Activated T-helper 1 cell treated with anti-CD3 and anti-CD28 coated beads, Interleukin-12 subunit alpha, Interleukin-12 subunit beta, Interleukin-2, Interleukin-4 antibody, amounts not matched to agents 30 ng/mL and 10 ng/mL and 1 ng/mL, durations not matched to agents 14 hours and 24 hours and 36 hours (primary cell): ENCODE measurements at places on chromosomes 5 and 9. TPM values are rescaled to one million over a fixed set of nuclear protein-coding genes. Genes with fewer than 3 reads are reported as not detected.

DNA sequence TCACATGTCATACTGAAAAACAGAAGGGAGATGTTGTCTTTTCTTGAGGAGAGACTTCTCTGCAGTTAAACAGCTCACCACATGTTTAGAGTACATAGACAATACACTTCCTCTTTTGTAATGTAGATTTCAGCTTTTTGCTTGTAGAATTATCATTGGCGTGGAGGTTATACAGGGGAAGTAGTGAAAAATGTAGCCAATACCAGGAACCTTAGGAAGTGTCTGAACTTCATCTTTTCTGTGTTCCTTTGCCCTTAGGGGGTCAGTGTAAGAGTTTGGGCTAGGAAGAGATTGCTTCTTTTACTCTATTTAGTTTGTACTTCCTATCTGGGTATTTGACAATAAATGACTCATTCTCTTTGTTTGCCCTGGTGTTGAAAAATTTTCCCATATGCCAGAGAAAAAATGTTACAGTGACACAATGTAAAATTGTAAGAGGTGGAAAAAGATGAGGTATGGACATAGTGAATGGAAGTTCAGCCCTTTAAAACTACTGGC is 21.0 kb upstream of the CDKN2B start:
- no peak for DNase-seq

DNA sequence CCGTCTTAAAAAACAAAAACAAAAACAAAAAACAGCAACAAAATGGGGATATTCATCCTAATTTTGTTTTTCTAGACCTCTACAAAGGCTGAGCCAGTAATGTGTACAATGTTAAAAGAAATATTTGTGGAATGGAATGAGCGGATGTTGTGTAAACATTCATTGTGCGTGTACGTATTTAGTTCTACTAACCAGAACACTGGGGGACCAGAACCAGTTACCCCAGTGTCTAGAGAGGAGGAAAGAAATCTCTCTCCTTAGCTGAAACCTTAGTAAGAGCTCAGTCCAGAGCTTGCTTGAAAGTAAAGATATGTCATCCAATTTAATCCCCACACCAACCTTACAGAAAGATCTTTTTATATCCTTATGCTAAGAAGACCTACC is 106.7 kb upstream of the CPEB4 start:
- no peak for DNase-seq

- DNase-seq, result no peak
Observed at GRCh38 chr5:180343831-180344695, 9.1 kb downstream of the GFPT2 start.

- DNase-seq, result no peak
Observed at GRCh38 chr5:173760461-173761177, 127.5 kb upstream of the CPEB4 start.

DNA sequence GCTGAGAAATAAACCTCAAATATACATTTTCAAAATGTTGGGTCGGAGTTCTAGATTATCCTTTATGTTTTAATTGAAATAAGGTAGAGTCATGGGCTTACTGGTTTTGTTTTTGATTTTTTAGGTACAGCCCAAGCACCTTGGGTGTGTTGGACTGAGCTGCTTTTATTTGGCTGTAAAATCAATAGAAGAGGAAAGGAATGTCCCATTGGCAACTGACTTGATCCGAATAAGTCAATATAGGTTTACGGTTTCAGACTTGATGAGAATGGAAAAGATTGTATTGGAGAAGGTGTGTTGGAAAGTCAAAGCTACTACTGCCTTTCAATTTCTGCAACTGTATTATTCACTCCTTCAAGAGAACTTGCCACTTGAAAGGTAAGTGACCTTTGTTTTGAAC is 3.6 kb downstream of the CCNG1 start:
- no peak for DNase-seq

DNA sequence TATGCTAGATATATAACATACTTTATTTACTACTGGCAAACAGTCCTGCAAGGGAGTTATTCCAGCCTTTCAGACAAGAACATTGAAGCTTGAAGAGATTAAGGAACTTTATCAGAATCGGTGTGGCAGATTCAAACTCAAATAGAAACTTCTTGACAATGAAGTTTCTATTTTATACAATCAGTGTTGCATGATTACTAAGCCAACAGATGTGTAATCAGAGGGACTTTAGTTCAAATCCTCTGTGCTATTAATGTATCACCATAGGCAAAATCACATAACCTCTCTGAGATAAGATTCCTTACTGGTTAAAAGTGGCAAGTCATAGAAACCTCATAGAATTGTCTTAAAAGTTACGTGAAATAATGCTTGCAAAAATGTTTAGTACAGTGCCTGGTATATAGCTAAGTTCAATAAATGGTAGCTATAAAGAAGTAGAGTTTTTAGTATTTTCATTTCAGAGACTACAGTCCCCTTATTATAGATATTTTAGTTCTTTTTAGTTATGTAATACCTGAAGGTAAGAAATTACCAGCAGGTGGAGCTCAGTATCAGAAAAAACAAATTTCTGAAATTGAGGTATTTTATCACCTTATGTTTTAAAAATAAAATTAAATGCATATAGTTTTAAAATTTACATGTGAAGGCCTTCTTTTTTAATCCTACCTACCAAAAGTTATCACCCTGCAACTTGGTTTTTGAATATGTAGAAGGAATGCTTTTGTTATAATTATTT is 172.1 kb downstream of the FER start:
- no peak for DNase-seq

- no peak for DNase-seq
Observed at GRCh38 chr5:135827965-135828781, 6.3 kb upstream of the SLC25A48 start.

GRCh38 chr9:92293075-92293354 is 482 bp downstream of the IARS1 start:
- no peak for DNase-seq

Gene MAMDC4
- 18.2 and 23.6 TPM in 2 replicates for total RNA-seq

Gene SLC34A3
- not detected in 2 replicates for total RNA-seq

Gene GMCL2
- total RNA-seq, result not detected in 2 replicates

Gene ORM2
- total RNA-seq, result not detected in 2 replicates
